ENCODE measurements at places on chromosomes 7 and 10.

GRCh38 chr10:33573606-33574005, 239.1 kb upstream of the NRP1 start:
- DNase-seq: no peak

- no peak for DNase-seq
Observed at GRCh38 chr7:115070311-115070710, 148.4 kb downstream of the MDFIC start.

DNA sequence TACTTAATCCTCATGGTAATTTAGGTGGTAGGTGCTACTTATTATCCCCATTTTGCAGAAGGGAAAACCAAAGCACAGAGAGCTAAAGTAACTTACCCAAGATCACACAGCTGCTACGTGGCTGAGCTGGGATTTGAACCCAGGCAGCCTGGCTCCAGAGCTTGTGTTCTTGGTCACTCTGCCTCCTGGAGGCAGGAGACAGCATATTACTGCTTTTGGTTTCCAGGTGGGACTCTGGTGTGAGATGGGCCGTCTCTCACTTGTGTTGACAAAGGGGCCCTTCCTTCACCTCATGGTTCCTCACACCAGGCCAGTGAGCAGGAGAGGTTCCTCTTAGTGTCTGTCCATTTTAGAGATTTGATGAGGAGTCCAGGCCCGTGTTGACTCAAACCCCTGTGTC, 79.8 kb upstream of the PPIF start:
- no peak for DNase-seq

DNA sequence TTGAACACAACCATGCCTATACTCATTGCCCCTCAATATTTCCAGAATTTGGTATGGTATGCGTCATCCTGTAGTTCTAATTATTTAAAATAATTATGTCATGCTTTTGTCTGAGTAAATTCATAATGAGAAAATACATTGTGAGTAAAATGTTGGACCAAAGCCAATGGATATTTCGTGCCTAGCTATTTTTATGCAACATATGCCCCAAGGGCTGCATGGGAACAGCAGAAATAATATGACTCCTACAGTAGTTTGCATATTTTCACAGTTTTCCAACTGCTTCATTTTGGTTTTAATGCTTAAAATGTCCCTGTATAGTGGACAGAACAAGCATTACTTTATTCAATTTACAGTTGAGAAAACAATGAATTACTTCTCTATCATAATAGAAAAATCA, 1115.6 kb upstream of the GHITM start:
- no peak for DNase-seq

GRCh38 chr10:98125940-98126631, 8.4 kb upstream of the R3HCC1L start:
- DNase-seq: no peak

DNA sequence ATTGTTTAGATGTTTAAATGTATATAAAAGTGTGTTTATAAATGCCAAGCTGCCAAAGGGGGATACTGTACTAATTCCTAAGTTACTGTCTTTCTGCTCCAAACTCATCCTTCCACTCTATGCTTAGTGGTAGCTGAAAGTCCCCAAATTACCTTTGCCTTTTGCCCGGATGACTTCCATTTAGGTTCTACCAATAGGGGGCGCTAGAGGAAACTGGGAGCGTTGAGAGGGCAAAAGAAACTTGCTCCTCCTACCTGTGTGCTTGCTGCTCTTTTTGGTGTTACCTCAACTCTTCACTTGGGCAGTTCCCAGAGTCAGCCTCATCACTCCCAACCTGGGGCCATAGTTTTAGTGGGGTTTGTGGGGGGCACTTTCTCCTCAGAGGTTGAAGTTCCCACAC, 5.9 kb upstream of the OR2A25 start:
- no peak for DNase-seq

GRCh38 chr10:101285519-101286070, 56.3 kb upstream of the LBX1 start:
- DNase-seq: no peak

GRCh38 chr10:81953420-81953819, 78.4 kb downstream of the NRG3 start:
- no peak for DNase-seq

- DNase-seq: no peak
Observed at GRCh38 chr10:5297466-5297865, 67.3 kb upstream of the UCN3 start.

DNA sequence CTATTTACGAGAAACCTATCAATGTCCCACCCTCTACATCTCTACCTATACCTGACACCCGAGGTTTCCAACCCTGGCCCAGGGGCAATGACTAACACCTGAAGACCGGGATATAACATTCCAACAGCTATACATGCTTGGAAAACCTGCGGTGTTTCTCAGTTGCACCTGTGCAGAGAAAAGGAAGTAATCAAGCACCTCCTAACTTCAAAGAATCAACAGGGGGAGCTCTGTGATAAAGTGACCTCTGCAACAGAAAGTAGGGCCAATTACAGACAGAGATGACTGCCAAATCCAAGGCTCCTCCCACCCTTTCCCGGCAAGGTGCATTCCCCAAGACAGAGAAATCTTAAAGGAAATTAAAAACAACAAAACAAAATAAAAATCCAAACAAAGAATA, 41.3 kb downstream of the CCDC6 start:
- DNase-seq: no peak

GRCh38 chr7:33926535-33926934, 21.2 kb downstream of the BMPER start:
- no peak for DNase-seq

DNA sequence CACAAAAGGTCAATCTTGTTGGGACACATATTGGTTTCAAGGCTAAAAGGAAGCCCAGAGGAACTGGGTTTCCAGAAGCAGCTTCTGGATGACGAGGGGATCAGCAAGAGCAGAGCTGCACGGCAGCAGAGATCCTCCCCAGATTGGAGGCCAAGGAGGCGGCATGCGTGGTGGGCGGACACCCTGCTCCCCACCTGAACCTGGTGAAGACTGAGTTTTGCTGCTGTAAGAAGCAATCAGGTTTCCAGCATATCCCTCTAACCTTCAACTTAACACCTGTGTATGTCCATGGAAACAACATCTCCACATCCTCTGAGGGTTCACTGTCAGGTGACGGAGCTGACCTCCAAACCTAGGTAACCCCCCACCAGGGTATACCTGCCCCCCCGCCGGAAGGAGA, 35.1 kb downstream of the SLIT1 start:
- no peak for DNase-seq

- no peak for DNase-seq
Observed at GRCh38 chr10:24453404-24453830, 244.5 kb downstream of the KIAA1217 start.

DNA sequence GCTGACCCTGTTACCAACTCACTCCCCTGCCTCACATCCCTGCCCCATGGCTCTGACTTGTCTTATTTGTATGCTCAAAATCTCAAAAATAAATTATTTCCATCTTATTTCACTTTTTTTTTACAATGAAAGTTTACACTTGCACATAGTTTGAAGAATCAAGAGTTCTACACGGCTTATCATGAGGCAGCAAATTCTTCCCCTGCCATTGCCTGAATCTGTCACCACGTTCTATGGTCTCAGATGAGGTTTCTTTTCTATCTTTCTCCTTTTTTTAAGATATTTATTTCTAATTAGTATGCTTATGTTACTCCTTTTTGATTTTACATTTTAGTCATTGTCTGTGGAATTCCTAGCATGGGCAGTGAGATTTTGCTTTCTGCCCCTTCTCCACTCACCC, 28.4 kb downstream of the ARHGAP22 start:
- no peak for DNase-seq

- DNase-seq: no peak
Observed at GRCh38 chr7:132800522-132800921, 224.3 kb upstream of the PLXNA4 start.

GRCh38 chr10:43259213-43259991, 7.5 kb downstream of the RASGEF1A start:
- DNase-seq: no peak

GRCh38 chr10:19929506-19930140, 113.4 kb downstream of the PLXDC2 start:
- DNase-seq: no peak

DNA sequence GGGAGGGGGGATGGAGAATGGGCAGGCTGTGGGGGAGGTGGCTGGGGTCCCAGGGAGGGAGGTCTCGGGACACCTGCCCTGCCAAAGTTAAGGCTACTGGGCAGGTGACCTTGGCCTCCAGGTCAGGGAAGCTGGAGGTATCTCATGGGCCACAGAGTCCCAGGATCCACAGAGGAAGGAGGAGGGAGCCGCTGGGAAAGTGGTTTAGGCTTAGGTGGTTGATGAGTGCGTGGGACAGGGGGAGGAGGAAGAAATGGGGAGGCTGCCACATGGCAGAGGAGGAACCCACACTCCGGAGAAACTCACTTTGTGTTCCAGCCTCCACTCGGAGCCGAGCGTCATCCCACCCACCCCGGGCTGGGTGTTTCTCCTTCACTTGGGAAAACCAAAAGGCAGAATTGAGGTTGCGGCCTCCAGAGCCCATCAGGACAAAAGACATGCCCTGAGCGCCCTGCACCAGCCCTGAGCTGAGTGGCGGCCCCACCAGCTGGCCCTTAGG, 46.1 kb downstream of the ASB13 start:
- no peak for DNase-seq

GRCh38 chr7:29359482-29360093, 165.0 kb downstream of the CHN2 start:
- no peak for DNase-seq

GRCh38 chr7:129829737-129830631, 122.8 kb downstream of the UBE2H start:
- no peak for DNase-seq

DNA sequence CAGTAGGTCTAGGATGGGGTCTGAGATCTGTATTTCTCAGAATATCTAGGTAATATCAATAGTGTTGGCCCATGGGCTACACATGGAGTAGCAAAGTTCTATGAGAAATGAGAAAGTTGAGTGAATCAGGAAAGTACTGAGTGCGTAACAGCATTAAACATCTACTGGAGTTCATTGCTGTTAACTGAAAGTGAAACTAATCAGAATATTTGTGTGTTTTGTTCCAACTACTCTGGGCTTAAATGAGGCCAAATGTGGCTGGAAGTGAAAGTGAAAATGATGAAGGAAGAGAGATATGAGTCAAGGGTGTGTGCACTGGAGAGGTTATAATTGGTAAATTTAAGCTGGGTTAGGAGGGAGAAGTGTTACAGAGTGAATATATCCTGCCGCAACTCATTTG, 46.5 kb downstream of the TMEM106B start:
- DNase-seq: no peak

DNA sequence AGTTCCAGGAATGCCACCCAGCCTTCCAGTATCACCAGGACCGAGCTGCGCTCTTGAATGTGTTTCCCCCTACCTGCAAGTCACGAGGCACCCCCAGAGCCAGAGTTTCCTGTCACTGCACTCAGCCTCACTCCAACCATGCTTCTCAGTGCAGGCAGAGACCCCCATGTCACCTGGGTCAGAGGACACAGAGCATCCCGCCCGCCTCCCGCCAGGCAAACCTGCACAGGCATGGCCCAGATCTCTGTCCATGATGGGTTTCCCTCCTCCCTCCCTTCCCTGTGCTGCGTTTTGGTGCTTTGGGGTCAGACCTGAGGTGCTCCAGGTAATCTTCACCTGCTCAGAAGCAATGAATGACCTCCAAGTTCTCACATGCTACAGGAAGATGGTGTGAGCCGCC, 3.1 kb upstream of the RET start:
- DNase-seq: no peak

- DNase-seq: no peak
Observed at GRCh38 chr10:51007781-51008180, 66.5 kb upstream of the PRKG1 start.
